ENCODE measurements at places on chromosomes 6 and 20.
A peak's percentile ranks its signal among the peaks of the same experiment; 100 is the strongest.

- no peak for DNase-seq
Observed at GRCh38 chr20:62381202-62381797, 5.6 kb upstream of the RPS21 start.

GRCh38 chr20:61972636-61973508 lies 92.8 kb downstream of the TAF4 start:
- DNase-seq = no peak

- DNase-seq = no peak
Observed at GRCh38 chr6:158461954-158462353, 97.9 kb upstream of the TMEM181 start.

- DNase-seq = peak; percentile 18
Observed at GRCh38 chr6:24554474-24554873, 59.7 kb downstream of the ALDH5A1 start.

- no peak for DNase-seq
Observed at GRCh38 chr6:14129575-14129974, 12.0 kb downstream of the CD83 start.

DNA sequence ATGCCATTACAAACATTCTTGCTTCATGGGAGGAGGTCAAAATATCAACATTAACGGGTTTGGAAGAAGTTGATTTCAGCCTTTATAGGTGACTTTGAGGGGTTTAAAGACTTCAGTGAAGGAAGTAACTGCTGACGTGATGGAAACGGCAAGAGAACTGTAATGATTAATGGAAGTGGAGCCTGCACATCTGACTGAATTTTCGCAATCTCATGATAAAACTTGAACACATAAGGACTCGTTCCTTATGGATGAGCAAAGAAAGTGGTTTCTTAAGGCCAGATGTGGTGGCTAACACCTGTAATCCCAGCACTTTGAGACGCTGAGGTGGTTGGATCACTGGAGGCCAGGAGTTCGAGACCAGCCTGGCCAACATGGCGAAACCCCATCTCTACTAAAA lies 226.1 kb downstream of the BCAS1 start:
- no peak for DNase-seq

DNA sequence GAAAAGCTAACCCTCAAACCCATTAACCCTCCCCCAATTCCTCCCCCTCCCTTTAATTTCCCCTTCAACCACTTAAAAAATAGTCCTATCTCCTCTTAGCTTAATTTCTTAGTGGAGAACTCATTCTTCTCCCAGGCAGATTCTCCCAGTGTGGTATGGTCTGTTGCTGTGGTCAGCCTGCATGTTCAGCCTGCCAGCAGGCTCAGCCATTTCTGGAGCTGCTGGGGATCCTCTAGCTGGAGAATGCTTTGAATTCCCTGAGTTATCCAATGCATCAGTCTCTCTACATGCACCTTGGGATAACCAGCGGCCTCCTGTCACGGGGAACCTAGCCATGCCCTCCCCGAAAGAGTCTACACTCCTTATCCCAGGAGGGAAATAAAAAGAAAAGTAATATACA lies 375.4 kb upstream of the RSPO3 start:
- no peak for DNase-seq

- no peak for DNase-seq
Observed at GRCh38 chr6:80543151-80543550, 436.7 kb downstream of the BCKDHB start.

DNA sequence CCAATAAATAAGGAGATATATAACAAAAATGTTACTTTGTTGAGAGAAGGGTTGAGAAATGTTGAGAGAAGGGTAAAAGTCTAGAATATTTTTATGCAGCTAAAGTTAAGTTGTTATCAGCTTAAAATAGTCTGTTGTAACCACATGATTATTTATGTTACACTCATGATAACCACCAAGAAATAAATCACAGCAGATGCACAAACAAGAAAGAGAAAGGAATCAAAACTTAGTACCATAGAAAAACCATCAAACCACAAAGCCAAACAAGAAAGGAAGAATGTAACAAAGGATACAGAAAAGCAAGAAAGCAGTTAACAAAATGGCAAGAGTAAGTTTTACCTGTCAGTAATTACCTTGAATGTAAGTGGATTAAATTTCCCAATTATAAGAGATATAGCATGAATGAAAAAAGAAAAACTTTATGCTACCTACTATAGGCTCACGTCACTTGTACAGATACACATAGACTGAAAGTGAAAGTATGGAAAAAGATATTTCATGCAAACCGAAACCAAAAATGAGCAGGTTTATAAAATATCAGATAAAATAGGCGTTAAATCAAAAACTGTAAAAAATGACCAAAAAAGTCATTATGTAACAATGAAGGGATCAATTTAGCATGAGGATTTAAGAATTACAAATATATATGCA lies 93.6 kb downstream of the STXBP5 start:
- no peak for DNase-seq

DNA sequence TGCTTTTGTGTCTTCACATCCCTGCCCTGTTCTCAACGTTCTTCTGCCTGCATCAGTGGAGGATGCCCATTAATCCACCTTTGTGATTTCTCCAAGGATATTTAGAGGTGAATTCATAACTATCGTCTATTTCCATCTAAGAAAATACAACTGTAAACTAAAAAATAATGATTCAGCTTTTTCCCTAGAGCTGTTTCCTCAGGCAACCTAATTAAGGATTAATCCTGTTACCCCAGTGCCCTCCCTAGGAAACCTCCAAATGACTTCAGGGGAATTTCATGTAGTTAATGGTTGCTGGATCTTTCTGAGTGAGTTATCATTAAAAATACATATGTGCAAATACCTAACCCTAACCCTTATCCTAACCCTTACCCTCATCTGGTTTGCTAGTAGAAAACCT lies 14.6 kb upstream of the AFDN start:
- DNase-seq = no peak

GRCh38 chr6:2410656-2411380 lies 165.4 kb upstream of the GMDS start:
- no peak for DNase-seq

- DNase-seq = no peak
Observed at GRCh38 chr6:21752054-21752811, 158.7 kb downstream of the SOX4 start.

DNA sequence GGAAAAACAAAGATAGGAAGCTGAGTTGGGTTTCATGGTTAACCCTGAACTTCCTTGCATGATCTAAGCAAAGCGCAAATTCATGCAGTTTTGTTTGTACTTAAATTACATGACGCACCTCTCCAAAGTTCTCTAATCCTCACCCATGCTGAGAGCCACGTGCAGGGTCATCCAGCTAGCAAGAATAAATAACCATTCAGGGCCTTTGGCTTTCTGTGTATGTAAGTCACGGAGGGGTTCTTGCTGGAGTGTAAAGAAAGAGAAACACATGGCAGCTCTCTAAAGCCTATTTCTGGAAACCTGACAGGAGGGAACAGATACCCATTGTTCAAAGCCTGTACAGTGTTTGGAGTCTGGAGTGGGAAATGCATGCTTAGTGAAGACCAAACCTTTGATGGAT lies 171.7 kb upstream of the CCN2 start:
- DNase-seq = no peak

GRCh38 chr6:37477191-37477590 lies 22.5 kb downstream of the CCDC167 start:
- no peak for DNase-seq

- no peak for DNase-seq
Observed at GRCh38 chr6:106975738-106976064, 1.2 kb upstream of the CD24 start.

DNA sequence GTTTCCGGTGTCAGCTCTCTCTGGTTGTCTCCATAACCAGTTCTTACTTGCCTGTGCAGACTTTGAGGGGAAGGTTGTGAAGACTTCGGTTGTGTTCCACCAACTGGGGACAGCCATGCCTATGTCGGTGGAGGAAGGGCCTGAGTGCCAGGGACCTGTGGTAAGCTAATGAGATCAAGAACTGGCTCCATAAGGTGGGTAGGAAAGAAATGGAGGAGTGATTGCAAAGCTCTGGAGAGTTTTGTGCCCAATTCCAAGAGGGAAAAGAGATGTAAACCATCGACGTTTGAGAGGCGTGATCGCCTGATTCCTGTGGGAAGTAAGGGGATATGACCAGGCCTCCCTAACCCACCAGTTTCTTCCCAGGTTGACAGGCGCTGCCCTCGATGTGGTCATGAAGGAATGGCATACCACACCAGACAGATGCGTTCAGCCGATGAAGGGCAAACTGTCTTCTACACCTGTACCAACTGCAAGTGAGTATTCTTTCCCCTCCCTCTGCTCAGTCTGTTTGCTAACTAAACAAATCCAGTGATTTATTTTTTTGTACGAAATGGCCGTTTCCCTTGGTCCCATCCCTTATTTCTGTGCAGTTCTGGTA lies 893 bp downstream of the POLR1H start:
- DNase-seq = no peak

- no peak for DNase-seq
Observed at GRCh38 chr6:106637051-106637716, 7.8 kb downstream of the QRSL1 start.

- no peak for DNase-seq
Observed at GRCh38 chr20:62050166-62051120, 15.2 kb downstream of the TAF4 start.

GRCh38 chr20:11754451-11754850 lies 163.2 kb upstream of the BTBD3 start:
- DNase-seq = no peak

- DNase-seq = no peak
Observed at GRCh38 chr6:44057238-44057930, 69.9 kb downstream of the MRPL14 start.

- no peak for DNase-seq
Observed at GRCh38 chr6:85472744-85473143, 22.9 kb downstream of the NT5E start.
